ENCODE measurements at places on chromosomes 11 and 22. TPM values are rescaled to one million over a fixed set of nuclear protein-coding genes. Genes with fewer than 3 reads are reported as not detected.

The SERPIND1 gene
- total RNA-seq, result under 0.01 TPM

The CDCA5 gene
- 12.5 TPM for total RNA-seq

The OOSP1 gene
- not detected for total RNA-seq

The SPON1 gene
- 1.6 TPM for total RNA-seq

The SCN2B gene
- total RNA-seq, result not detected

The CEND1 gene
- total RNA-seq, result 2.2 TPM

The CLTCL1 gene
- total RNA-seq, result 9.6 TPM

The OR52I1 gene
- total RNA-seq, result not detected

The PTPMT1 gene
- total RNA-seq, result 50.3 TPM

The FAM89B gene
- 21.7 TPM for total RNA-seq

Data from subcutaneous preadipocyte (primary cell).